ENCODE measurements at places on chromosomes 13 and 19. TPM values are rescaled to one million over a fixed set of nuclear protein-coding genes. Genes with fewer than 3 reads are reported as not detected.
A peak's percentile ranks its signal among the peaks of the same experiment; 100 is the strongest.

DNA sequence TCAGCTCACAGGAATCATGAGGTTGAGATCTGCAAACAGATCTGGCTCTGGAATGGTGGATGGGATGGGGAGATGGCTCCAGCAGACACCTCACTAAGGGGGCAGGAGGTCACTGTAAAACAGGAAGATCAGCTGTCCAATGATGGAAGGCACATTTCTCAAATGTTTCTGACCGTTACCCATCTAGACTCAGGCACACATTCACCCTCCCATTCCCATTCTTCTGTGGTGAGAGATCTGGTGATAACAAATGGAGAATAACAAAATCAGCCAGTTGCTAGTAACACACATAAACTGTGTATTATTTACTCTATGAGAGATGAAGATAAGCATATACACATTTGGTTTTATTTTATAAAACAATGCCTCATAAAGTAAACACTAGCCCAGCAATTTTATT, 235.9 kb downstream of the TSHZ3 start:
- peaks cover 55% of the 10 kb centered on the region for H3K27me3 ChIP-seq
- H3K4me1 ChIP-seq = peaks cover 10% of the 10 kb centered on the region
- no peak overlapping the region for H3K4me3 ChIP-seq
- DNase-seq = no peak
- H3K36me3 ChIP-seq = no peaks in the 10 kb centered on the region

ZNF154 gene
- total RNA-seq = 20.0 TPM

- H3K27ac ChIP-seq = no peak overlapping the region
- H3K4me3 ChIP-seq = no peak overlapping the region
- no peak for DNase-seq
- no peaks in the 10 kb centered on the region for H3K27me3 ChIP-seq
Observed at GRCh38 chr13:87906411-87906810, 235.2 kb downstream of the SLITRK5 start.

DNA sequence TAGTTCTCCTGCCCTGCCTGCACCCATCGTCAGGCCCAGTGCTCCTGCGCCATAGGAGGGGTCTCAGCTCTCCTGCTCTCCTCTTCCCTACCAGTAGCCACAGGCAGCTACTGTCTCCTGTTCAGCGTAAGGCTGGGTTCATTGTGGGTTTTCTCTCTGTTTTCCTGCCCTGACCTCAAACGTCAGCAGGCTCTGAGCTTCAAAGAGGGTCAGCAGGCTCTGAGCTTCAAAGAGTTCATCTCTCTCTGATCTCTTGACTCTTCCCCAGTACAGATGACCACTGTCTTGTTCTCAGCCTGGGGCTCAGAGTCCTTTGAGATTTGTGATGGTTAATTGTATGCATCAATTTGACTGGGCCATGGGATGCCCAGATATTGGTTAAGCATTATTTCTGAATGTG, 4.6 kb upstream of the CPB2 start:
- H3K36me3 ChIP-seq = peaks cover 9% of the 10 kb centered on the region
- no peak for DNase-seq
- H3K27ac ChIP-seq = no peak overlapping the region
- peaks cover 10% of the 10 kb centered on the region for H3K4me1 ChIP-seq

LRP3 gene
- not detected for total RNA-seq

DNA sequence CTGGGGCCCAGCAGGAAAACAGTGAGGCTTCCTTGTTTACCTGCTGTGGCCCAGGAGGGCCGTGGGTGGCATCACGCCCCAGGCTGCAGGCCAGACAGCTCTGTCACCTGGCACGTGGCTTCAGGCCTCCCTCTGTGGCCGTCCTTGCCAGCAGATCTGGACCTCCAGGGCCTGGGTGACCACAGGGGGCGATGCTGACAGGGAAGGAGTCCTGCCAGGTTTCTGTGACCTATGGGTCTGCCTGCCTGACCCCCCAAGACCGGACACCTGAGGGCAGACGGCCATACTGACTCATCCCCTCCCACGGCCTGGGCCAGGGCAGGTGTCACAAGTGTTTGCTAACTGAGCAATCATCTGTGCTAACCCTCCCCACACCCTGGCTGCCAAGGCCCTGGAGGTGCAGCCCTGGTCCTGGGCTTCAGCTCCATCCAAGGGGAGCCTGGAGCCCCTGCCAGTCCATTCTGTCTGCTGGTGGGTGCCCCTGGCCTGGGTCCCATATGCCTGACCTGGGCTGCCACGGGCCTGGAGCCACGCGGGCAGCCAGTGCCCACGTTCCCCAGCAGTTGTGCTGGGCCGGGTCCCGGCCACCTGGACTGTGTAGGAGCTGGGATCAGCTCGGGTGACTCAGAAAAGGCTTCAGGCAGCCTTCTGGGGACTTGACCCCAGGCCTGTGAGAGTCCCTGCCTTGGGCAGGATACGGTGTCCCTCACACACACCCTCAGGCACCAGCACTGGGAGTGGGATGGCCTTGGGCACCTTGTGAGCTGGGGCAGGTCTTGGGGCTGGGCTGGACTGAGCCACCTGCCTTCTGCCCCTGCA, 3.7 kb downstream of the CDC34 start:
- peak overlapping the region; percentile 70 for H3K4me3 ChIP-seq
- H3K36me3 ChIP-seq = no peaks in the 10 kb centered on the region
- no peak for DNase-seq

DNA sequence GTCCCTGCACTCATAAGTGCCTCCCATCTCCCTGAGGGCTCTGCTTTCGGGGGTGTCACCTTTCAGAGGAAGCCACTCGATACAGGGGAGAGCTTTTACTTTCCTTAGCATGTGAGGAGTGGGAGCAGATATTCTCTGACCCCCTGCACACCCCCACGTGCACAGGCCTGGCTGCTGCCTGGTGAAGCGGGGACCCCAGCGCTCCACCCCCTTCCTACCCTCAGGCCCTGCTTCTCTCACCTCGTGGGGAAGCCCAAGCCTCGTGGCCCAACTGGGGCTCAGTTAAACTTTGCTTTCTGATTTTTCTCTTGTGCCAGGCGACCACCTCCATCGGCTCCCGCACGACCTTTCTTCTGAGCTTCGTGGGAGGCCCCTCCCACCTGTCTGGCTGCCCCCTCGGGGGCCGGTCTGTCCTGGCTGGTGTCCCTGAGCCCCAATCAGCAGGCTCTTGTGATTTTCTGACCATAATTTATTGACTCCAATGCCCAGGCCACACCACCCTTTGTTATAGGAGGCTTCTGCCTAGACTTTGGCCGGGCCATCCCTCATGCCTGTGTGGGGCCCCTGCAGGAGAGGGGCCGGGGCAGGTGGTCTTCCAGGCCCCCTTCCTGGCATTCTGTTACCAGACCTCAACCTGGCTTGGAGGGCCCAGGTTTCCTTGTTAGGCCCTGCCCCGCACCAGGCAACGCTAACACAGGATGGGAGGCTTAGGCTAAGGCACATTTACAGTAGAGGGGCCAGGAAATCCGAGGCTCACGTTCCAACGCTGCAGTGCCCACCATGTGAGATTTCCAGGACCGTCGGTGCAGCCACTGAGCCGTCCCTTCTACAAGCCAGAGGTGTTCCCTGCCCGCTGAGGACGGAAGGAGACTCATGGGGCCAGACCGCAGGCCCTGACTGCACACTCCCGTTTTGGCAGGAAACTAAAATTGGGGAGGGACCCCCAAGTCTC, 3.7 kb downstream of the TMED1 start:
- H3K27me3 ChIP-seq = no peaks in the 10 kb centered on the region
- DNase-seq = no peak
- peak overlapping the region; percentile 29 for H3K27ac ChIP-seq
- peaks cover 10% of the 10 kb centered on the region for H3K4me1 ChIP-seq
- peak overlapping the region; percentile 55 for H3K4me3 ChIP-seq

DNA sequence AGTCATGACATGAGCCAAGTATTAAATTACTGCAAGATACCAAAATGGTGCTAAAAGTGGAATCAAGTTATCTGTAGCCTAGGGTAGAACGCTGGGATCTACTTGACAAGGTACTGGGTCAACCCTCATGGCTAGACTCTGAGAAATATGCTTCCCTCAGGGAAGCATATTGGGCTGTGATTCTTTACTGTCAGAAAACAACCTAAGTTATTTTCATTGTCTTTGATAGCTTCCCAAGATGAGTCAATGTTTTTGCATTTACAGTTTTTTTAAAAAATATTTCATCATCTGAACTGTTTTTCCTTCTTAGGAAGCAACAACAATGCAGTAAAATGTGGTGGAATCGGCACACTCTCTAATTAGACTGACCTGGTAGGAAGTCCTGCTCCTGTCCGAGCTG, 218.0 kb downstream of the RGCC start:
- no peak overlapping the region for H3K4me3 ChIP-seq
- DNase-seq = no peak
- peaks cover 5% of the 10 kb centered on the region for H3K36me3 ChIP-seq
- H3K27me3 ChIP-seq = no peaks in the 10 kb centered on the region
- H3K4me1 ChIP-seq = no peaks in the 10 kb centered on the region
- H3K27ac ChIP-seq = no peak overlapping the region
